ENCODE measurements at places on chromosomes 12 and 14.

GRCh38 chr14:52949711-52950409, 990 bp downstream of the FERMT2 start:
- no peak for DNase-seq

DNA sequence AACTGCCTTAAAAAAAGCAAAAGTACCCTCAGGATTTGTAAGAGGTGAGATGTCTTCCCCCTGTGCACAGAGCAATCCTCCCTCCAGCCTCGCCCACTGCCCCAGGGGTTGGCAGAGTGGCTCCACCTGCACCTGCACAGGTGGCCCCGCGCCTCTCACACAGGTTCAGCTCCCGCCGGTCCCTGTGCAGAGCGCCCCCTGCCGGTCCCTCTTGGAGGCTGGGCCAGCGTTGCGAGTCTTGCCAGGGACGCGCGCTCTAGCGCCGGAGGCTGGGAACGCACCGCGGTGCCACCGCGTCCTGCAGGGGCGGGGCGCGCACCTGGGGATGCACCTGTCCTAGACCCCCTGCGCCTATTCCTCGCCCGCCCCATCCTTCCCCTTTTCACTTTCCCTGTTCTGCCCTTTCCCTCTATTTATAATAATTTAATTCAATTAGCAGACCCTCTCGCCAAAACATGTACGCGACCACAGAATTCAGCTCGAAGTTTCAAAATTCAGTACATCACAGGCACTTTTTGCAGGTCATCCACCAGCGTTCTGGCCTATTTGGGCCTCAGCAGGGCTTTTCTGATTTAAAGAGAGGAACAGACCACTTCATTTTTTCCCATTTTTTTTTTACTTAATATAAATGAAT, 618.6 kb downstream of the AACS start:
- DNase-seq, result no peak

DNA sequence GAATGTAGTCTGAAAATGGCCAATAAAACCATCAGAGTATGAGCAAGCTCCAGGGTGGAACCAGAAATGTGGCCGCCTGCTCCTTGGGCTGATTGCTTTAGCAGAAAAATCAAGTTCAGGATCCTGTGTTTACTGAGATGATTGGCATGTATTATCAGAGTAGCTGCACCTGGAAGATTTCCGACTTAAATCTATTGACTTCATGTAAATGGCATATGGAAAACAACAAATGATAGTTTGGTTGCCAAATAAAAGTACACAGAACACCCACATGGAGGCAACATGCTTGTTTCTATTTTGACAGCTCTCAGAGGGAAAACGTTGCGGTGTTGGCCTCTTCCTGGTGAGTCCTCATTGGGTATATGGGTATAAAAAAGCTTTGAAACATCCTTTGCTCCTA, 31.3 kb downstream of the SOCS2 start:
- DNase-seq, result no peak

- DNase-seq, result no peak
Measured at GRCh38 chr12:110005319-110005973, 6.2 kb downstream of the ANKRD13A start.

DNA sequence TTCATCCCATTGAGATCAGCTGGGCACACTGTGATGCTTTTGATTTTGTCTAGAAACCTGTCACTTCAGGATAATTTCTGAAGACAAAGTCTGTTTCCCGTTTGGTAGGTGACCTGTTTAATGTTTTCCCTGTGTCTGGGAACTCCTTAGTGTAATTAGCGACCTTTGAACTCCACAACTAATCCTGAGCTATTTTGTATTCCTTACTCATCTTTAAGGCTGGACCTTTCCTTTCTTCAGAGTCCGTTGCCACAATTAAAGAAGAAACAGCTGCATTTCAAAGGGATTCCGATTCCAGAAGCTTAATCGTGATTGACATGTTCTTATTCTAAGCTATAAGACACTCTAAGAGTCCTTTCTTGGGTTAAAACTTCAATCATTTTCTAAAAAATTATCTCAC, 22.0 kb downstream of the AP5M1 start:
- no peak for DNase-seq

DNA sequence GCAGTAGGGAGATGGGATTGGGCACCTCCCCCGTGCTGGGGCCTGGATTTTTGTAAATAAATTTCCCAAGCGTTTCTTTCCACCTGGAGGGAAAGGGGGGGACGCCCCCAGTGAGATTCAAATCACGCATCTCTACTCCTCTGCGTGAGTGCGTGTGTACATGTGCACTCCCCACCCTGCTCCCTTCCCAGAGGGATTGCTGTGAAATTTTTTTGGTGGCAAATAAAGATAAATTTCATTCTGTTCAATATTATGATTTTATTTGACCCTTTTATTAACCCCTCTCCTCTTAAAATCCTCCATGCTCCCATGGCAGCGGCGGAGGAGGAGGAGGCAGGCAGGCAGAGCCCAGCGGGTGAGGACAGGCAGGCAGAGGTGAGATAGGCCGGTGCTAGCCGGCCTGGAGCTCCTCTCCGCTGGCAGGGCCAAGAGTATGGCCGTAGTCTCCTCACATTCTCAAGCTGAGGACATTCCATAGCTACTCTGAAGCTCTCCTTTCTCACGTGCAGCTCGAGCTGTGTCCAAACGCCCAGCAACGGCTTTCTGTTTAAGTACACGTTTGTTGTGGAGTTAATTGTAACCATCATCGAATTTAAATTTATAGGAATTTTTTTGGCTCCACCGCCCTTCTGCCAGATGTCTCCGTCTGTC, 1.5 kb upstream of the HOTAIR start:
- no peak for DNase-seq

GRCh38 chr12:46446645-46447044, 74.1 kb upstream of the SLC38A2 start:
- no peak for DNase-seq

DNA sequence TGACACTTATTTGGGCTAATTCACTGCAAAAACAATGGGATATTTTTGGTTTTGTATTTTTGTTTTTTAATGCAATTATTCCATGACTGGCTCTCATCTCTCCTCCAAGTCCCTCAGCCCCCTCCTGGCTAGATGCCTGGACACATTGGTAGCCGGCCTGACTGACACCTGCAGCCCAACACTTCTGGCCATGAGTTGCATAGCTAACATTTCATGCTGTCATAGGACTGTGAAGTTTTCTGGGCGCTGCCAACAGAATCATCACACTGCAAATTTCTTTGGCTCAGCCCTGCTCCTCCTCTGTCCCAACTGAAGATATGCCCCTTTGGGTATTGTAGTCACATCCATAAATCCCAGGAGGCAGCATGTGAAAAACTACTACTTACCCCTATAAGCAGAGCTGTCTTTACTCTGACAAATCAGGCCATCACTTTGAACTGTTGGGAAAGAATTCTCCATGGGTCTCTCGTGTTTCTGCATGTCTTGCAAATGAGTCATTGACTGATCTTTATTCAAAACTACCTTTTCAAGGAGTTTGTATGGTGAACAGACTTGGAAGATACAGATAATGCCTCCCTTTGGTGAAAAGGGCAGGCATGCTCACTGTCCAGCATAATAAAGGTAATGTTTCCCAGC, 126.7 kb upstream of the LGR5 start:
- no peak for DNase-seq

- DNase-seq, result no peak
Measured at GRCh38 chr12:113246478-113247122, 25.3 kb downstream of the TPCN1 start.

GRCh38 chr12:99983456-99984258, 1.1 kb downstream of the ANKS1B start:
- DNase-seq, result no peak

DNA sequence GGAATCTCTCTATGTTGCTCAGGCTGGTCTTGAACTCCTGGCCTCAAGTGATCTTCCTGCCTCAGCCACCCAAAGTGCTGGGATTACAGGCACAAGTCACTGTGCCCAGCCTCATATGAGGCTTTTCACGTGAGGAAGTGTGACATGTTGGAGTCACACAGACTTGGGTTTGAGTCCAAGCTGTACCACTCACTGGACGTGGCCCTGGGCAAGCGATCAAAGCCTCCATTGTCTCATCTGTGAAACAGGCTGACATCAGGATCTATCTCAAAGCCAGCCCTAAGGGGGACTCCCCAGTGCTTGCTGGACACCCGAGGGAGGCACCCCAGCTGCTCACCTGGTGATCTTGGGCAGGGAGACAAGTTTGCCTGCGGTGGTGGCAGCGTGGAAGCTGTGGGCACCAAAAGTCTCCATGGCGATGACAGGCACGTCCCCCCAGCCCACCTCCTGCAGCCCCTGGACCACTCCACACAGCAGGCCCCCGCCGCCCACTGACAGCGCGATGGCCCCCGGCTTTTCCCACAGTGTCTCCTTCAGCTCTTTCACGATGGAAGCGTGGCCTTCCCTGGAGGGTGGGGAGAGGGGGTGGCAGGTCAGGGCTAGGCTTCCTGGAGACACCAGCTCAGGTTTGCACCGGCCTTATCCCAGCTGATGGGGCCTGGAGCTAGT, 6.7 kb downstream of the SDS start:
- DNase-seq, result no peak

Data from CD4-positive, alpha-beta T cell treated with Interleukin-15 for 1 hour (primary cell).